ENCODE measurements at places on chromosomes 4 and X.
A peak's percentile ranks its signal among the peaks of the same experiment; 100 is the strongest.

DNA sequence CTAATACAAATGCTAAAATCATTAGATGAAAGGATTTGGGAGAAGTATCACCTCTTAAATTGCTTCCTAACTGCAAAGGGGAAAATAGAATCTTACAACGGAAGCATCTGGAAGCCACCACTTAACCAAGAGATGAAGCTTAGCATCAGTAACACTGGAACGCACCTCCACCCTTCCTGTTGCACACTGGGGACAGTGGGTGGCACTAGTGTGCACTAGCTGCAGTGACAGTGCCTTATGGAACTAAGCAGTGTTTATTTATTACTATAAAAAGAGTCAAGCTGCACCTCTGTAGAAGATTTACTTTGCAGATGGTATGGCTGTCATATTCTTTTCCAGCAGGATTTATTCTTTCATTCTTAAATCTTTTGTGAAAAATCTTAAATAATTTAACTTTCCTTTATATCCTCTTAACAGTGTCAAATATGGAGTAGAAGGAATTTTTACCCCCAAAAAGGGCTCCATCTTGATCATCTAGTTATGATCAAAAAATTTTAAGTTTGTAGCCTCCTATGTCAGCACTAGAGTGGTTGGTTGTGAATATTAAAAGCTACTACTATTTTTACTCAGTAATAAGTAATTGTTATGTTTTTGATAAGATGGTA lies 76.7 kb downstream of the SCD5 start:
- no peak for DNase-seq

DNA sequence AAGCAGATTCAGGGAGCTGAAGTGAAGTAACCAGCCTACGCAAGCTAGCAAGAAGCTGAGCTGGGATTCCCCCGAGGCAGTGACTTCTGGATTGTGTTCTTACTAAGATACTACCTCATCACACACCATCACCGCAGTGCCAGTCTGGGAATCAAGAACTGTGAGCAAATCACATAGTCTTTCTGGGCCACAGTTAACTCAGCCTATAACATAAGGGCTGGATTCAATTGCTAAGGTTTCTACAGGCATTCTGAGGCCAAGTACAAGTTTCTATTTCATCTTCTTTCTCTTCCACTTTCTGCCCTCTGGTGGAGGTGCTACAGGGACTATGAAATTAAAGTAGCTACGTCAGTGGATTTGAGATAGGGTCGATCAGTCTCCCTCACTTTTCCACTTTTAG lies 1.4 kb upstream of the CORIN start:
- DNase-seq = peak; percentile 50

DNA sequence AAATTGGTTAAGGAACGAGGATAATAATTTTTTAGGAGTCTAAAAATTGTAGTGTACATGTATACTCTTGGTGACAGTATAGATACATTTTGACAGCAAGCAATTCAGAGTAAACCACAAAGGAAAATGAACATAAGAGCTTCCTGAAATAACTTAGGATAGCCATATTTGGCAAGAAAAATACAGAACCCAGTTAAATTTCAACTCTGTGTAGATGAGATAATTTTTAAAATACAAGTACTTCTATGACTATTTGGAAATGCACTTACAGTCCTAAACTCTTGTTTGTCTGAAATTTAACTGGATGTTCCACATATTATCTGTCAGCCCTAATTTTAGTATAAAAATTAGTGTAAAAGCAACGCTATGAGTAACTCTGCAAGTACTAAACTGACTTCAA lies 124.4 kb upstream of the PCDH18 start:
- DNase-seq = no peak

DNA sequence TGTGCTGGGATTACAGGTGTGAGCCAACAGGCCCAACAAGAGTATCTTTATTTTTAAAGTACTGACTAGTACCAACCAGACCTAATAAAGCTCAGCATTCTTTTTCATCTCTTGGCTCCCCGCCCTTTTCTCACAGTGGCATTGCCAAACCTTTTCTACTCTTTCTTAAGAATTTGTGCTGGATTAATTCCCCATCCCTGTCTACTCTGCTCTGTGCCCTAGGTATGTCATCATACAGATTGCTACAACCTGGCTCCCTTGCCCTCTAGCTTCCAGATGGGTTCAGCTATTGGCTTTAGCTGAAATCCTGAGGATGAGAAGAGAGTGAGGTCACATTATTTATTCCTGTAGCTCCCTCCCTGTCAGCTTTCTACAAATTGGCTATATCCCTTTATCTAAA lies 34.9 kb upstream of the CCNI start:
- DNase-seq = no peak
